ENCODE measurements at places on chromosomes 4 and X.
A peak's percentile ranks its signal among the peaks of the same experiment; 100 is the strongest.

DNA sequence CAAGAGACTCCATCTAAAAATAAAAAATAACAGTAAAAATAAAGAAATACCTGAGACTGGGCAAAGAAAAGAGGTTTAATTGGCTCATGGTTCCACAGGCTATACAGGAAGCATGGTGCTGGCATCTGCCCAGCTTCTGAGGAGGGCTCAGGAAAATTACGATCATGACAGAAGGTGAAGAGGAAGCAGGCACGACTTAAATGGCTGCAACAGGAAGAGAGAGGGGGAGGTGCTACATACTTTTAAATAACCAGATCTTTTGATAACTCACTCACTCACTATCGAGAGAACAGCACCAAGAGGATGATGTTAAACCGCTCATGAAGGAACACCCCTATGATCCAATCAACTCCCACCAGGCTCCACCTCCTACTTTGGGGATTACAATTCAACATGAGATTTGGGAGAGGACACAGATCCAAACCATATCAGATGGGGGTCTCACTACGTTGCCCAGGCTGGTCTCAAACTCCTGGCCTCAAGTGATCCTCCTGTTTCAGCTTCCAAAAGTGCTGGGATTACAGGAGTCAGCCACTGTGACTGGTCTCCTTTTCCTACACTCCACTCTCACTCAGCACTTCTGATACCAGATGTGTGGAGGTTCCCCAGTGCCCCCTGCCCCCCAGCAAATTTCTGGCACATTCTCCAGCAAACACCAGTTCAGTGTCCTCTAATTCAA is 11.9 kb upstream of the ZNF157 start:
- DNase-seq: no peak

DNA sequence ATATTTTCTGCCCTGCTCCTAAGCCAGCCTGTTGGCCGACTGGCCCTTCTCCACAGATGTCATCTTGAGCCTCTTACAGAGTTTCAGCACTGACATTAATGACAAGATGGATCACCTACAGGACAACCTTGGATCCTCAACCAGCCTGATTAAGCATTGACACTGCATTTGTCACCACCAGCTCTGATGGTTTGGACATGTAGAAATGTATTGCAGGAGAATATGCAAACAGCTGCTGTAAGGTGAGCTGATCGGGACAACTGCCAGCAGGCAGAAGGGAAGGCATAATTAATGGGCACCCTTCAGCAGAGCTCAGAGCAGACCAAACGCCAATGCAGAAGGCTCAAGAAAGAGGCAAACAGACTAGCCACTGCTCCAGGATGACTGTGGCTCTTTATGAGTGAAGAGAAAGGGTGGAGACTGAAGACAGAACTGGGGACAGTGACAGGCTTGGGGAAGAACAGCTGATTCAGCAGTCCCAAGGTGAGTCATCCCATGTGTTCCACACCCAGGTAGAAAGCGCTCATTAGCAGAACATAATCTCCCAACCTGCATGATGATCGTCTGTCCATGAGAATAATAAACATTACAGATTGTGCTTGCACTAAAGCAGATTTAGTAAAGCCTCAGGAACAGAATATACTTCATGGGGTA is 6.7 kb downstream of the CORIN start:
- no peak for DNase-seq

GRCh38 chr4:5278213-5278612 is 226.9 kb downstream of the STK32B start:
- DNase-seq: no peak

- DNase-seq: no peak
Observed at GRCh38 chrX:97158269-97158668, 274.6 kb downstream of the RPA4 start.

GRCh38 chrX:40700640-40701342 is 34.6 kb downstream of the MED14 start:
- DNase-seq: no peak

DNA sequence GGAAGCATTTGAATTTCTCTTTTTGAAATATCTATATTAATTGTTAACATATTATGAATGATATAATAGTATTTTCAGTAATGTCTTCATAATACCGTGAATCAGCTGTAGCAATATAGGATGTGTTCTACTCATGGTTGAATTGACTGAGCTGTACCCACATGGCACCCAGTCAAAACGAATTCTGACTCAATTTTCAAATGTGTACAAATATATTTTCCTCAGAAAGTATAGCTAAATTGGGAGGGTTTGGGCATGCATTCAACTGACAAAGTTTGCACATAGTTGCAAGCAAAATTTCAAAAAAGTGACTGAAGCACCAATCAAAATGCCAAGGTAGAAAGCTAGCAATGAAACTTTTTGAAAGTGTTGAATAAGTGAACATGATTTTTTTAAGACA is 188.9 kb downstream of the NAF1 start:
- DNase-seq: no peak

- DNase-seq: no peak
Observed at GRCh38 chr4:151129796-151130195, 30.4 kb downstream of the RPS3A start.

DNA sequence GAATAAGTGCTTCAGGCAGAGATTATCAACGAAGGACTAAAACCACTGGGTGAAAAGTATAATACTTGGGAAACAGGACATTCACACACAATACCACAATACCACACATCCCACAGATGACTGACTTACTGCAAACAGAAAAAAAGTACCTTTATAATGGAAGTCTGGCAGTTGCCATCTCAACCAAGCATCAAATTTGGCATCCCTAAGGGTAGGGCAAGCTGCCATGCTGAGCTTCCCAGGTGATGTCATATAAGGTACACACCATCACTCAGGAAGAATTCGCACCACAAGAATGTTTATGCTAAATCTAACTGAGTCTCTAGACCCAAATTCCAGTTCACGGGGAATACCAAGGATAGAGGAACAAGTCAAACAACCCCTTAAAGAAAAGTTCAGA is 9.1 kb downstream of the QDPR start:
- no peak for DNase-seq

DNA sequence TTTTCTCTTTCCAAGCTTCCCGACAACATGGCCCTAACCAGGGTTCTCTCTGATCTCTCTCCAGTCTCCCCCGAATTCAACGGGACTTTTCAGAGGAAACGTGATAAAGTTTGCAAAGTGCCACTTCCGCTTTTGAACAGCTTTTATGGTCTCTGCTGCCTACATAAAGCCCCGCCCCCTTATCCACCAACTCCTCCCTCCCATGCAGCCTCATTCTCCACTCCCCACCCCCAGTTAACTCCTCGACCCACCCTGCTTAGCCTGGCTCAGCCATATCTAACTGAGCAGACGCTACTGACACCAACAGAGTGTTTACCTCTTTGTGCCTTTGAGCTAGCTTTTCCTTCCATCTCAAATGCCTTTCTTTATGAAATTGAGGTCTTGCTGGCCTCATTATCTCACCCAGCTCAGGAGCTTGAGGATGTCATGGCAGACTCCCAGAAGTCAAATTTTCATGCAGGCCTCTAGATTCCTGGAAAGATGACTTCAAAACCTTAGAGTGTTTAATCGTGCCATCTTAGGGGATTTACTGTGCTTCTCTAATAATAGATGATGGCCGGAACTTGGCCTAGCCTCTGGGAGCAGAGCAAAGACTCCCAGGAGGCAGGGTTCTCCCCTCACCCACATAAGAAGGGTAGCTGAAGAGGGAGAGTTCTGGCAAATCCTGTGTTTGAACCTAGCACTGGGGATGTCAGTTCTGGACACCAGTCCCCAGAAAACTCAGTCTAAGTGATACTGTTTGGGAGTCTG is 606.0 kb downstream of the BCOR start:
- DNase-seq: peak; percentile 16

GRCh38 chr4:37706032-37706431 is 19.9 kb upstream of the RELL1 start:
- DNase-seq: no peak

GRCh38 chrX:40003428-40004245 is 94.1 kb downstream of the BCOR start:
- DNase-seq: no peak

- DNase-seq: no peak
Observed at GRCh38 chrX:85897362-85898126, 149.8 kb downstream of the CHM start.

GRCh38 chr4:171742436-171742835 is 70.8 kb upstream of the GALNTL6 start:
- no peak for DNase-seq

Data from stimulated activated CD8-positive, alpha-beta memory T cell treated with anti-CD3 and anti-CD28 coated beads, Interleukin-15, amount 100 ng/mL, for 4 hours (primary cell).